CD4-positive, alpha-beta T cell treated with Interleukin-15 for 4 hours (primary cell): ENCODE measurements at places on chromosomes 11 and 22.

GRCh38 chr11:109203176-109203575 lies 218.8 kb upstream of the C11orf87 start:
- no peak for DNase-seq

- DNase-seq, result no peak
Measured at GRCh38 chr11:48043111-48043990, 63.0 kb downstream of the PTPRJ start.

DNA sequence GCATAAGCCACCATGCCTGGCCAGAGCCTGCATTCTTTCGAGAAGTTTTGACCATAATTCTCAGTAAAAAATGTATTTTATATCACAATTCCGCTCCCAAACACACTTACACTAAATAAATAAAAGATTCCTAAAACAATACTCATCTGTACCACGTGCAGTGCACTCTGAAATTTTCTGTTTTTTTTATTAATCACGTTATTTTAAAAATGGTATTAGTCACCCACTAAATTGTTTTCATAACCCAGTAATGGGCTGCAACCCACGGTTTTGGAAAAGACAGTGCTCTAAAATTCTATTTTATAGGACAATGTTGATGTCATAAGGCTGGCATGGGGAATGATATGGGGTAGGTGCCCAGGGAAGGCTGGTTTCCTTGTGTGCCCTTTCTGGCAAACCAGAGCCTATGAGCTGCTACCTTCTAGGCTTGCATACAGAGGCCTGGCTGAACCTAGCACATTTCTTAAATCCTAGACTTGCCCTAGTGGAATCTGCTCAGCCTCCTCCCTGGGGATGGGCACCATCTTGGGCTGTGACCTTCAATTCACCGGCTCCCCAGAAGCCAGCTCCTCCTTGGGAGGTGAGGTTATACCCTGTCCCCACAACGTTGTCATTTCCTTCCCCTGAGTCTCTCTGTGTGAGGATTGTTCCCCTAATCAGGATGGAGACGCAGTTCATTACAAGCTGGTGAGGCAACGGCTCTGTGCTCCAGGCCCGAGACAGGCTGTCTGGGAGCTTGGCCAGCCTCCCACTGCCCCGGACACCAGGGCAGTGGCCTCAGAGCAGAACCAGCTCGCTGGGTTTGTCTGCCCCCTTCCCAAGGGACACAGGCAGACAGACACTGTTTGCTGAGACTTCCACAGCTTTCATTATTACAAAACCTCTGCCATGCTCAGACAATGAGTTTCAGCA lies 116.5 kb upstream of the NAV2 start:
- DNase-seq, result no peak

DNA sequence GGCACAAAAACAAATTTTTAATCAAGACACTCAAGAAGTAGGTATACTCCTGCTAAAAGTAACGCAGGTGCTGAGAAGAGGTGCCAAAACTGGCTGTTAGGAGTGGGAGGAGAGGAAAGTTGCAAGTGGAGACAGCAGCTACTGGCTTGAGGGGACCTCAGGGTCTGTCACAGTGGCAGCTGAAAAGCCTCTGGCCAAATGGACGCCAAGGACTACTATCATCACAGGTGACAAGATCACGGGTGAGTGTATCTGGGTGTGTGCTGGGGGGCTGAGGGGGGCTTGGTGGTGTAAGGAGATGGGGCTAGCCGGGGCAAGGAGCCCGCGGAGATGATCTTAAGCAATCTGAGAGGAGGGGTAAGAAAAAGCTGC lies 687 bp downstream of the ZNF202 start:
- DNase-seq, result no peak

DNA sequence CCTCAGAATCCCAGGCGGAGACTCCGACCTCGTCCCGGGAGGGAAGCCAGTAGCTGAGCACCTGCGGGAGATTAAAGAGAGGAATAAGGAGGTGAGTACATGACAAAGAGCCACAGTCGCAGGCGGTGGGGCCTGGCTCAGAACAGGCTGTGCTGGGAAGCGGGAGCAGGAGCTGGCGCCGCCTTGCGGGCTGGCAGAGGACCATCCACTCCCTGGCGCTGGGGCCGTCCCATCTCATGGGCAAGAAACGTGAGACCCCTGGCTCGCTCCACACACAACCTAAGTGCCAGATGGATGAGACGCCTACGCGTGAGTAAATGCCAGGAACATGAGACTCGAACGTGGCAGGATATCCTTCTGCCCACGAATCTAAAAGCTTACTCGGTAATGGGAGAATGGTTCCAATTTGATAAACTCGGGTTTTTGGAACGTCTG lies 6.3 kb downstream of the CEND1 start:
- DNase-seq, result peak; percentile 25
